ENCODE measurements at places on chromosomes 4 and X.

DNA sequence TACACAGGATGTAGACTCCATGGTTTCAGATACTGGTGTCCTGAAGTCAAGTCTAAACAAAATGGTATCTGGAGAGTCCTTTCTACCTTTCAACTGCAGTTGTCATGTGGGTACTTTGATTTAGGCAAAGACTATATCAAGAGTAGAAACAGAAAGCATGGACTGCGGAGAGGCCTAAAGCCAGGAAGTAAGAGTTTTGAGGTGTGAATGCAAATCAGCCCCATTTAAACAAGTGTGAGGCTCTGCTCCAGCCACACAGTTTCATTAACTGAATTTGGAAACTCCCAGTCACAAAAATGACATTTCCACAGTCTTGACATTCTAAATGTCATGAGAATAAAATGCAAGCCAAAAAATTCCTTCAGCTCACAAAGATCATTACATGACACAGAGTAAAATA lies 87.2 kb upstream of the MCF2 start:
- no peak overlapping the region for H3K4me3 ChIP-seq
- peaks cover 20% of the 10 kb centered on the region for H3K36me3 ChIP-seq
- no peak for DNase-seq
- H3K27me3 ChIP-seq: no peaks in the 10 kb centered on the region
- no peaks in the 10 kb centered on the region for H3K4me1 ChIP-seq

GRCh38 chr4:129109965-129110824 lies 14.2 kb downstream of the C4orf33 start:
- H3K36me3 ChIP-seq: no peaks in the 10 kb centered on the region
- H3K27ac ChIP-seq: no peak overlapping the region
- H3K4me3 ChIP-seq: no peak overlapping the region
- DNase-seq: no peak
- H3K4me1 ChIP-seq: no peaks in the 10 kb centered on the region
- no peaks in the 10 kb centered on the region for H3K27me3 ChIP-seq

GRCh38 chr4:76736414-76736813 lies 161.5 kb downstream of the SOWAHB start:
- H3K27me3 ChIP-seq: no peaks in the 10 kb centered on the region
- peaks cover 33% of the 10 kb centered on the region for H3K4me1 ChIP-seq
- H3K27ac ChIP-seq: peak overlapping the region; percentile 43
- H3K4me3 ChIP-seq: no peak overlapping the region
- DNase-seq: no peak
- H3K36me3 ChIP-seq: peaks cover 76% of the 10 kb centered on the region

GRCh38 chrX:137550665-137551261 lies 15.2 kb upstream of the ZIC3 start:
- H3K4me3 ChIP-seq: peak overlapping the region; percentile 72
- H3K4me1 ChIP-seq: peaks cover 16% of the 10 kb centered on the region
- H3K36me3 ChIP-seq: no peaks in the 10 kb centered on the region
- no peak overlapping the region for H3K27ac ChIP-seq
- DNase-seq: no peak

- no peaks in the 10 kb centered on the region for H3K4me1 ChIP-seq
- H3K27ac ChIP-seq: no peak overlapping the region
- no peaks in the 10 kb centered on the region for H3K36me3 ChIP-seq
- DNase-seq: no peak
- H3K27me3 ChIP-seq: no peaks in the 10 kb centered on the region
These were observed 316.8 kb downstream of the HS3ST1 start for GRCh38 chr4:11111876-11112275.

GRCh38 chr4:146814750-146815149 lies 130.9 kb downstream of the TTC29 start:
- H3K27me3 ChIP-seq: no peaks in the 10 kb centered on the region
- no peak for DNase-seq
- H3K36me3 ChIP-seq: no peaks in the 10 kb centered on the region
- H3K4me1 ChIP-seq: no peaks in the 10 kb centered on the region
- no peak overlapping the region for H3K4me3 ChIP-seq

GRCh38 chr4:36241771-36242170 lies 2.5 kb downstream of the ARAP2 start:
- H3K4me1 ChIP-seq: peaks cover 14% of the 10 kb centered on the region
- H3K27ac ChIP-seq: no peak overlapping the region
- no peak overlapping the region for H3K4me3 ChIP-seq
- no peak for DNase-seq
- no peaks in the 10 kb centered on the region for H3K36me3 ChIP-seq

GRCh38 chr4:151771664-151772063 lies 10.9 kb upstream of the GATB start:
- peaks cover 4% of the 10 kb centered on the region for H3K36me3 ChIP-seq
- H3K4me1 ChIP-seq: peaks cover 9% of the 10 kb centered on the region

DNA sequence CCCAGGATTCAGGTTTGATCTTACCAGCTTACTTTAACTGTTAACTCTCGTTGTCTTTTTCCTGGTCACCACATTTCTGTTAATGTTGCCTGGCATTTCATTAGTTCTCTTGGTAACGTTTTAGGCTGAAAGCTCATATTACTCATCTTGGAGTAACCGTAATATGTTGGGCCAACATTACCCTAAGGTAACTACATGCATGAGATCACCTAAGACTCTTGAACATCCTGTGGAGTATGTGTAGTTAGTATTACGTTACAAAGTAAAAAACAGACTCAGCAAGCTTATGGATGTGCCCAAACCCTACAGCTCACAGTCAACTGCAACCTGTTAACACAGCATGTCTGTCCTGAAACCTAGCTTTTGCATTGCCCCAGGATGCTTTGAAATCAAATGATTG lies 203.3 kb upstream of the HS3ST1 start:
- peaks cover 4% of the 10 kb centered on the region for H3K27me3 ChIP-seq
- H3K27ac ChIP-seq: no peak overlapping the region
- H3K36me3 ChIP-seq: no peaks in the 10 kb centered on the region
- DNase-seq: no peak
- H3K4me1 ChIP-seq: peaks cover 14% of the 10 kb centered on the region

- peaks cover 17% of the 10 kb centered on the region for H3K36me3 ChIP-seq
- no peak overlapping the region for H3K27ac ChIP-seq
- H3K4me1 ChIP-seq: no peaks in the 10 kb centered on the region
- H3K27me3 ChIP-seq: no peaks in the 10 kb centered on the region
These were observed 7.3 kb downstream of the HAUS7 start for GRCh38 chrX:153463031-153463430.

GRCh38 chr4:914531-914930 lies 17.6 kb downstream of the GAK start:
- no peak for DNase-seq
- H3K27ac ChIP-seq: peak overlapping the region; percentile 82
- H3K4me1 ChIP-seq: peaks cover 35% of the 10 kb centered on the region
- peaks cover 38% of the 10 kb centered on the region for H3K36me3 ChIP-seq
- no peak overlapping the region for H3K4me3 ChIP-seq

- peak; percentile 71 for DNase-seq
- H3K27me3 ChIP-seq: peaks cover 2% of the 10 kb centered on the region
- peak overlapping the region; percentile 30 for H3K4me3 ChIP-seq
- peaks cover 39% of the 10 kb centered on the region for H3K4me1 ChIP-seq
- peak overlapping the region; percentile 90 for H3K27ac ChIP-seq
These were observed 8.1 kb downstream of the SH3BP2 start for GRCh38 chr4:2800691-2801596.

- peaks cover 34% of the 10 kb centered on the region for H3K4me1 ChIP-seq
- no peak overlapping the region for H3K4me3 ChIP-seq
- H3K36me3 ChIP-seq: peaks cover 26% of the 10 kb centered on the region
- no peak overlapping the region for H3K27ac ChIP-seq
- no peaks in the 10 kb centered on the region for H3K27me3 ChIP-seq
These were observed 14.2 kb upstream of the MID1 start for GRCh38 chrX:10634392-10635161.

- H3K4me3 ChIP-seq: no peak overlapping the region
- no peaks in the 10 kb centered on the region for H3K27me3 ChIP-seq
- no peaks in the 10 kb centered on the region for H3K36me3 ChIP-seq
- no peak overlapping the region for H3K27ac ChIP-seq
These were observed 287.0 kb upstream of the RASGEF1B start for GRCh38 chr4:81758574-81759264.

- H3K4me3 ChIP-seq: no peak overlapping the region
- H3K27me3 ChIP-seq: no peaks in the 10 kb centered on the region
- no peak for DNase-seq
- peaks cover 5% of the 10 kb centered on the region for H3K4me1 ChIP-seq
These were observed 850.6 kb downstream of the CENPC start for GRCh38 chr4:66694739-66695138.

DNA sequence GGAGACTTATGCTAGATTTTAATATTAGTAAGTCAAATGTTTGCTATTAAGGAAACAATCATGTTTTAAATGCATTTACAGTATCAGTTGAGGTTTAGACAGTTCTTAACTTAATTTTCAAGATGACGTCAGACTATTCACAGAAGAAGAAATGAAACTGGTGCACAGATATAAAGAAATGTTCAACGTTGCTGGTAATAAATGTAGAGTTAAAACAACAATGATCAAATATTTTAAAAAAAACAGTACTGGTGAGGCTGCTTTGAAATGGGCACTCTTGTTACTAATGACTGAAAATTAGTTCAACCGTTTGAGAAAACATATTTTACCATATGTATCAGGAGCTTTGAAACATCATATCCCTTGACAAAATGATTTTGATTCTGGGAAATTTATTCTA lies 44.2 kb downstream of the ABHD18 start:
- no peak overlapping the region for H3K4me3 ChIP-seq
- no peaks in the 10 kb centered on the region for H3K4me1 ChIP-seq
- DNase-seq: no peak
- peaks cover 56% of the 10 kb centered on the region for H3K36me3 ChIP-seq

- H3K4me1 ChIP-seq: no peaks in the 10 kb centered on the region
- no peak overlapping the region for H3K4me3 ChIP-seq
- DNase-seq: no peak
- no peak overlapping the region for H3K27ac ChIP-seq
- H3K36me3 ChIP-seq: peaks cover 12% of the 10 kb centered on the region
These were observed 16.7 kb upstream of the RBM41 start for GRCh38 chrX:107135049-107135964.

DNA sequence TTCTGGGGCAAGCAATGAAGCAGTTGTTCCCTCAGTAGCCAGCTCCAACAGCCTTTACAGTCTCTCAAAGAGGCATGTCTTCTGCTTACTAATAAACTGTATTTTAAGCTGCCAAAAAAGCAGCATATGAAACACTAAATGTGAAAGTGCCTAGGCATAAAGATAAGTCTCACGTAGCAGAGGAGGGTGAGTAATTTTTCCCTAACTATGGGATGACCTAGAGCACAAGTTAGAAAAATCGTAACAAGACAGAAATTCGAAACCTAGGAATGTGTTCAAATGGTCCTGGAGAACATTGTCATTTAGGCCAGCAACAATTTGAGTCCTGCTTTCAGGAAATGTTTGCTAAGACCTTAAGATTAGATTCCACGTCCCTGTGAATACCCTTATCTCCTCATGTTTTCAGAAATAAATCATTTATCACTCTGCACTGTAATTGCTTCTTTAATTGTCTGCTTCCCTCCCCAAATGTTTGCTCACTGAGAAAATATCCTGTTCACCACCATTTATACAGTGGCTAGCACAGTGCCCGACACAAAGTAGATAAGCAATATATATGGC lies 222.2 kb downstream of the KCNIP4 start:
- no peak for DNase-seq
- H3K27me3 ChIP-seq: peaks cover 4% of the 10 kb centered on the region
- H3K27ac ChIP-seq: no peak overlapping the region
- peaks cover 18% of the 10 kb centered on the region for H3K4me1 ChIP-seq
- H3K4me3 ChIP-seq: no peak overlapping the region

- DNase-seq: no peak
- H3K27me3 ChIP-seq: no peaks in the 10 kb centered on the region
- no peak overlapping the region for H3K4me3 ChIP-seq
- no peak overlapping the region for H3K27ac ChIP-seq
- H3K36me3 ChIP-seq: no peaks in the 10 kb centered on the region
These were observed 175.0 kb downstream of the NHS start for GRCh38 chrX:17550011-17550410.

- peaks cover under 1% of the 10 kb centered on the region for H3K4me1 ChIP-seq
- DNase-seq: no peak
- H3K27me3 ChIP-seq: no peaks in the 10 kb centered on the region
- no peak overlapping the region for H3K4me3 ChIP-seq
These were observed 12.5 kb upstream of the CTSO start for GRCh38 chr4:155966171-155966570.

- DNase-seq: peak; percentile 68
- peak overlapping the region; percentile 90 for H3K4me3 ChIP-seq
- H3K36me3 ChIP-seq: peaks cover 5% of the 10 kb centered on the region
- peaks cover 37% of the 10 kb centered on the region for H3K4me1 ChIP-seq
These were observed 2.7 kb upstream of the NKX3-2 start for GRCh38 chr4:13546941-13547484.

- H3K4me3 ChIP-seq: peak overlapping the region; percentile 89
- peak overlapping the region; percentile 39 for H3K27ac ChIP-seq
- H3K36me3 ChIP-seq: no peaks in the 10 kb centered on the region
- peaks cover 8% of the 10 kb centered on the region for H3K4me1 ChIP-seq
These were observed 772 bp downstream of the EOLA1 start for GRCh38 chrX:149541521-149542047.

- H3K4me1 ChIP-seq: no peaks in the 10 kb centered on the region
- no peak overlapping the region for H3K27ac ChIP-seq
- no peak for DNase-seq
- no peaks in the 10 kb centered on the region for H3K36me3 ChIP-seq
- H3K4me3 ChIP-seq: no peak overlapping the region
These were observed 58.6 kb upstream of the P2RY10 start for GRCh38 chrX:78886550-78886949.

DNA sequence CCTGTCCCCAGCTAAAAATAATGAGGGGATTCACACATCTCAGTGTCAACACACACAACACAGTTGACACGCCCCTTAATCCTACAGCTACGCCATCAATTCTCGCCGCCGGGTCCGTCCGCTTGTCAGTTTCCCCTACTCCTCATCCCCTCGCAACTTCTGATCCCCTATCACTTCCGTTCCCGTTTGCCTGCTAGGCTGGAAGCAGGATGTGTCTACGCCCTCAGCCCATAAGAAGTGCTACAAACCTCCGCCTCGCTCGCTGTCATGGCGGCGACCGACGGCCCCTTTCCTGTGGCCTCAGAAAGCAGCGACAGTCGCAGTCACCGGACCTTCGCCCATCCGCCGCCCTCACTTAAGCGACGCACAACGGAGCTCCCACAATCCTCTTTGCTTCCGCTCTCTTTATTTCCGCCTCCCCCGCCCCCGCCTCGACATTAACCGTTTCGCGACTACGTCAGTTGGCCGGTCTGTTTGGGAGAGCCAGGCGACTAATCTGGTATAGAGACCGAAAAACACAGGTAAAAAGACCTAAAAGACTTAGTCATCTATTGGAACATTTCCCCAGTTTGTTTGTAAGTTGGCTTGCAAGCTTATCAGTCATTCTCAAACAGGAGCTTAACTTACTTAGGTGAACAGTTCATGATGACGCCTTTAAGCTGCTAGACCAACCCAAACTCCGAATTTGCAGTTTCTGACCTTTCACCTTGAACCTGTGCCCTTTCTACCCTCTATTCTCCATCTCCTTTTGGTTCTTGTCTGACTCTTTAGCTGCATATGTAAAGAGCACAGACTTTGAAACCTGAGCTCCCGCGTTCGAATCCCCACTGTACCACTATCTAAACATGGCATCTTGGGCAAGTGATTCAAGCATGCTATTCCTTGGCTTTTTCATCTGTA lies at the start of gene SLC25A53:
Gene SLC25A53, minus strand, starts transcription at position 380 of the 900 bp plus-strand sequence. CDS start 51,752 bp downstream, outside the sequence.
- peaks cover 12% of the 10 kb centered on the region for H3K27me3 ChIP-seq
- H3K27ac ChIP-seq: peak within 1 kb of the TSS; percentile 100
- H3K4me3 ChIP-seq: peak within 1 kb of the TSS; percentile 94
- DNase-seq: peak; percentile 73
- H3K36me3 ChIP-seq: no peaks in the 10 kb centered on the region

GRCh38 chr4:24885342-24885741 lies 27.5 kb downstream of the CCDC149 start:
- H3K27ac ChIP-seq: no peak overlapping the region
- DNase-seq: no peak
- H3K27me3 ChIP-seq: peaks cover 8% of the 10 kb centered on the region
- H3K4me3 ChIP-seq: no peak overlapping the region

All from nephron progenitor cell (in vitro differentiated cells).